ENCODE measurements at places on chromosomes 6 and 20.
A peak's percentile ranks its signal among the peaks of the same experiment; 100 is the strongest.

DNA sequence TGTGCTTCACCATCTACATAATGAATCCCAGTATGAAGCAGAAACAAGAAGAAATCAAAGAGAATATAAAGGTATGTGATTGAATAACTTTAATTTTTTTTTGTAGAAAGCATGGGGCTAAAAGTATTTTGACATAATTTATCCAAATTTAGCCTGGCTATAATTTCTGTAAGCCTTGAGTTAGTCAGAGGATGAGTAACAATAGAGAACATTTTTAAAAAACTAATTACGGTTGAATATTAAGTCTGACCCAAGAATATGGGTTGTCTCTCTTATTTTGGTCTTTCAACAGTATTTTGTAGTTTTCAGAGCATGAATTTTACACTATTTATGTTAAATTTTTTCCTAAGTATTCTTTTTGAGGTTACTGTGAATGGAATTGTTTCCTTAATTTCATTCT is 2.5 kb downstream of the GMNN start:
- no peak for DNase-seq

DNA sequence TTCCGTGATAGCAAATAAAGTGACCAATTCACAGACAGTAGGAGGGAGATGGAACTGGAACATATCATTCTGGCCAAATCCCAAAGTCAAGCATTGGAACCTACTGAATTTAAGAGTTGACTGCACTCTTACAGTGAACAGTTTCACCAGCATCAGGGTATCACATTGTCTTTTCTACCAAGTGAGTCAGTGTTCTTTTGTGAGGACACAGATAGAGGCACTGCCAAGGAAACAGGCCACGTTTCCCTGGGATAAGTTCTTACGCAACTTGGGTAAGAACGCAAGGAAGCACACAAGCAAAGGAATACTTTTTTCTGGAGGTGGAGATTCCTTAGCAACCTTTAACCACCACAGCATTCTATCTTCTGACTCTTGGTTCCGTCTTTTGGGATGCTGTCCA is 28.6 kb upstream of the ENPP5 start:
- DNase-seq = no peak

DNA sequence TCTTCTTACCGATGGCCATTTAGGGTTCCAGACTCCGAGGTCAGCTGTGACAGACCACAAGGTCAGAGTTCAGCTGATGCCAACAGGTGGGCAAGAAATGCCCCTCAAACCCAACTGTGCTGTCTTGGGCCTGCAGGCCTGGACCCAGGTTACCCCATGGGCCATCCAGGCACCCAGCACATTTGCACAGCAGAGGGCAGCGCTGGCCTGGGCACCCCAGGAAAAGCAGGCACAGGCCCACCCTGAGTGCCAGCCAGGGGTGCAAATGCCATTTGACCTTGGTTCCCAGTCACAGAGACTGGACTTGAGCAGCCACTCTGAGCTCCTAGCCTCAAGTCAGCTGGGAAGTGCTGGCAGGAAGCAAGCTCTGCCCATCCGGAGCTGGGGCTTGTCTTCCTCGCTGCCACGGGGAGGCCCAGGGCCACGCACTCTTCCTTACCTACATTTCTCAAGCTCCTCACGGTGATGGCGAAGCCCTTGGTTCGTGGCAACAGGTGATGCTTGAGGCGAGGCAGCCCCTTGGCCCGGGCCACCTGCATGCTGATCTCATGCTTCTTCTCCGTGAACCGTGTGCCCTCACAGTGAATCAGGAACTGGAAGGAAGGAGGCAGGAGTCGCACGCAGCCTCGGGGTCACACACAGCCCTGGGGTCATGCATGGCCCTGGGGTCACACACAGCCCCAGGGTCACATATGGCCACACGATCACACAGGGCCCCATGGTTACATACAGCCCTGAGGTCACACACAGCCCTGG is 120.8 kb downstream of the AGPAT4 start:
- no peak for DNase-seq

DNA sequence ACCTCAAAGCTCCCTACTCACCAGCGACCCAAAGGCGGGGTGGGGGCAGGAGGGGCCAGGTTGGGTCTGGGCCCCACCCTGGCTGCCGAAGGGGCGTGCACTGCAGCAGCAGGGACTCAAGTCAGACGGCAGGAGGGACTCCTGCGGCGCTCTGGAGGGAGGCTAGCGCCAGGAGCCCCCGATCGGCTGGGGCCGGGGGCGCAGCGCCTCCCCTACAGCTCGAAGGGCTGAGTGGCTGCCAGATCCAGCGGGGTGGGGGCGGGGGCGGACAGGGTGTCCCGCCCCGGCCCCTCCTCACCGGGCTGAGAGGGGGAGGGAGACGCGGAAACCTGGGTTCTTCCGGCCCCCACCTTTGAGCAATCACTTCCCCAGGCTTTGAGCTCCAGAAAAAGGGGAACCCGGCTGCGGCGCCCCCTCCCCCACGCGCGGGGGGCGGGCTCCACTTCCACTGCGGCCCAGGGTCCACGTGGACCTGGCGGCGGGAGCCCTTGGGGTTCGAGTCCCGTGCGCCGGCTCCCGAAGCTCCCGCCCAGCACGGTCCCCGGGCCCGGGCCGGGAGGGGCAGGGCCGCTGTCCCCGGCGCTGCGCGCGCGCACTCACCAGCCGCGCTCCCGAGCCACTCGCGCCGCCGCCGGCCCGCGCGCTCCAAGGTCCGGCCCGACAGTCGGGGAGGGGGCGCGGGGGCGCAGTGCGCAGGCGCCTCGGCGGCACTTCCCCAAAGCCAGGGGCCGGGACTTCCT is at the start of gene RGS19:
Gene RGS19, minus strand, starts transcription at position 246 of the 740 bp plus-strand sequence. CDS start 2,632 bp downstream, outside the sequence.
- peak; percentile 90 for DNase-seq

DNA sequence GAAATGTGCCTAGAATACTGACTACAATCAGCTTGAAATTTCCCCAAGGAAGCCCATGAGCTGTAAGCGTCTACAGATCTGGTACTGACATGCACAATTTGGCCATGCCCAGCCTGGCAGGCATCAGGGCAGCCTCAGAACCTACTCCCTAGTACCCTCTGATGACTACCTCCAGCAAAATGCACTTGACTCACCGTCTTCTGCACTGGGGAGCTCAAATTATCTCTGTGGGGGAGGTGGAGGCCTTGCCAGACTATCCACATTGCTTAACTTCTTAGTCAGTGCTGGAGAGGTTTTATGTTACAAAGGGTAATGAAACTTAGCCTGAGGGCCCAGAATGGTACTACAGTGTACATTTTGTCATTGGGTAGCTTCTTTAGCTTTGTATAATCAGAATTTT is 126.0 kb upstream of the ADGRF1 start:
- DNase-seq = no peak

- no peak for DNase-seq
These were observed 180.2 kb upstream of the HDAC2 start for GRCh38 chr6:114151064-114151690.

GRCh38 chr6:131663578-131664165 is 26.6 kb downstream of the ENPP3 start:
- no peak for DNase-seq

DNA sequence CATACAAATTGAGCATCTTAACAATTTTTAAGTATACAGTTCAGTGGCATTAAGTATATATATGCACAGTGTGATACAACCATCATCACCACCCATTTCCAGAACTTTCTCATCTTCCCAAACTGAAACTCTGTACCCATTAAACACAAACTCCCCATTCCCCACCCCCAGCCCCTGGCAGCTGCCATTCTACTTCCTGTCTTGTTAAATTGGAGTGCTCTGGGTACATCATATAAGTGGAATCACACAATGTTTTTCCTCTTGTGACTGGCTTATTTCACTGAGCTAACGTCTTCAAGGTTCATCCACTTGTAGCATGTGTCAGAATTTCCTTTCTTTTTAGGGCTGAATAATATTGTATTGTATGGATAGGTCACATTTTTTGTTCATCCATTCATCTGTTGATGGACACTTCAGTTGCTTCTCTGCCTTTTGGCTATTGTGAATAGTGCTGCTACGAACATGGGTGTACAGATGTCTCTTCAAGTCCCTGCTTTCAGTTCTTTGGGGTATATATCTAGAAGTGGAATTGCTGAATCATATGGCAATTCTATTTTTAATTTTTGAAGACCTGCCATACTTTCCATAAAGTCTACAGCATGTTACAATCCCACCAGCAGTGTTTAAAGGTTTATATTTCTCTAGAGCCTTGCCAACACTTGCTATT is 19.6 kb upstream of the RREB1 start:
- no peak for DNase-seq

- no peak for DNase-seq
These were observed 148.5 kb downstream of the HDGFL1 start for GRCh38 chr6:22717915-22718314.

DNA sequence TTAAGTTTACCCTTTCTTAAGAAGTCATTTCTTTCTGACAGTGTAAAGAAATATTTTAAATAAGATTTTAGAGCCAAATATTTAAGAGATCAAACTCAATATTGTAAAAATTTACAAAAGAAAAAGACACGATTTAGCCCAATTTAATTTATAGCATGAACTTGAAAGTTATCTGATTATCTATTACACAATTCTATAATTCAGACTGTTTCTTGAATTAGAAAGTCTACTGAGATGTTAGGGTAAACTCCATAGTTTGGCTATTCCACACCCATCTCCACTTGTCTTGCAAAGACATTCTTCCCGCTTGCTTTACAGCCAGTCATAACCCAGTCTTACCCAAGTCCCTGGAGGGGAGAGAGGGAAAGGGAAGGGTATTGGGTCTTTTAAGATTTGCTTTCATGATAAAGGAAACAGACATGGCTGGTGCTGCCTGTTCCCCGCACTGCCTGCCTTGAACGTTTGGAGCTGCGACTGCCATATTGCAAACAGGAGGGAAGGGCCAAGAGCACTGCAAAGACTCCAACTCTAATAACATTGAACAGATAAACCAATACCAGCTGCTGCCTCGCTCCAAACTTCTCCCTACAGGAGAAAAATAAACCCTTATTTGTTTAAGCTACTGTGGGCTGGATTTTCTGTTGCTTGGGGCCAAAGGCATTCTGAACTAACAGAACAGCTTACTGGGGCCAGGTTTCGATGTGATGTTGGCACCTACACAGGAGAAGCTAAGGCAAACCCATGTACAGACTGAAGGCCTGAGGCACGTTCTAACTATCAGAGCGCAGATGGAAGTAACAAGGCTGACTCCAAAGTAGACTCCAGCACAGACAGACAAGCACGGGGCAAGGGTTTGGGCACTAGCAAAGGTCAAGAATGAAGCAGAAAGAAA is 552.3 kb upstream of the JARID2 start:
- DNase-seq = no peak

DNA sequence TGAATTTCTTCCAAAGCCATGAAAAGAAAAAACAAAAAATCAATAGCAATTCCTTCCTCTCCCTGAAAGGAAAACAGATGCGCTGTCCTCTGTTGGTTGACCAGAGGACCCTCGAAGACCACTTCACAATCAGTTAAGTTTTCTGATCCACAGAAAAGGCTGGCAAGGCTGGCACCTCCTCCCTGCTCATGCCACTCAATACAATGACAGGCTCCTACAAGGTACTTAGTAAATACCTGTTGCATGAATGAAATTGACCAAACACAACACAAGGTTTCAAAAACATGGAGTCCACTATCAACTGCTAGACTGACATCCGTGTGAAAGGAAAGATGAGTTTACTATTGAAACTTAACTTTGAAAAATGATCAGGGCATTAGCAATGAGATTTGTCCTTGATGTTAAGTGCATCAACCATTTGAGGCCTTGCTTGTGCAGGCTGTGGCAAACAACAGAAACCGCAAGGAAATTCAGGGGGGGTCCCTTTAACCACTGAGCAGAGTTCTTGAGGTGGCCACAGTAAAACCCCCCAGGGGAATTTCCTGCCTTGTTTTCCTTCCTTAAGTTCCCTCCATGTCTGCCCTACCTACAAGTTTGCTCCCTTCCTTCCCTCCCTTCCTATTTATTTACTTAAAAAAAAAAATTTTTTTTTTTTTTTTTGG is 27.9 kb upstream of the RTF2 start:
- DNase-seq = peak; percentile 81

- DNase-seq = no peak
These were observed 1.1 kb downstream of the EPB41L1 start for GRCh38 chr20:36155629-36155971.

- peak; percentile 50 for DNase-seq
These were observed 3.8 kb downstream of the SLC35B2 start for GRCh38 chr6:44253307-44254101.

DNA sequence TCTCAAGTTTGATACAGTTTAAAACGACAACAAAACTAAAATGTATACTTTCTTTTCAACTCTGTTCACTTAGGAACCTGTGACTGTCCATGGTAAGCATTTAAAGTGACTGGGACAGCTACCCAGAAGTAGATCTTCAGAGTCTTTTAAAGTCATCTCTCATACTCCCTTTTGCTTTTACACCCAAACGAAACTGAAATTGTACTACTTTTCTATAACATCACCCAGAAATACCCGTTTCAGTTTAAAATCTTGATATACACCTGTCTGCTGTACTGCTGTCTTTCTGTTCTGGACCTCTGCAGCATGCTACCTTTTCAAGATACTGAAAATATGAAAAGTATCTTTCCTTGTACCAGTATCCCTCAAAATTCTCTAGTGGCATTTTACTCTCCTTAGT is 170.4 kb upstream of the THEMIS start:
- DNase-seq = peak; percentile 8

DNA sequence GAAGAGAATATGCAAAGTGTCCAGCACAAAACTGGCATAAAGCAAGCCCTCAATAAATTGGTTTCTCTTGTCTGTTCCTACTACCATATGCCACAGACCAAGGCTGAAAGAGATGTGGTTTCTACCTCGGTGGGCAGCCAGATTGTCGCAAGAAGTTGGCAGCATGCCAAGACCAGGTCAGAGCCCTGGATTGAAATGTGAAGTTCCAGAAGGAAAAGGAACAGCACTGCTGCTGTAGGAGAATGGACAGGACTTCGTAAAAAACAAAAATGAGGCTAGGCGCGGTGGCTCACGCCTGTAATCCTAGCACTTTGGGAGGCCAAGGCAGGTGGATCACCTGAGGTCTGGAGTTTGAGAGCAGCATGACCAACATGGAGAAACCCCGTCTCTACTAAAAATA is 22.1 kb downstream of the MRPL14 start:
- DNase-seq = no peak

DNA sequence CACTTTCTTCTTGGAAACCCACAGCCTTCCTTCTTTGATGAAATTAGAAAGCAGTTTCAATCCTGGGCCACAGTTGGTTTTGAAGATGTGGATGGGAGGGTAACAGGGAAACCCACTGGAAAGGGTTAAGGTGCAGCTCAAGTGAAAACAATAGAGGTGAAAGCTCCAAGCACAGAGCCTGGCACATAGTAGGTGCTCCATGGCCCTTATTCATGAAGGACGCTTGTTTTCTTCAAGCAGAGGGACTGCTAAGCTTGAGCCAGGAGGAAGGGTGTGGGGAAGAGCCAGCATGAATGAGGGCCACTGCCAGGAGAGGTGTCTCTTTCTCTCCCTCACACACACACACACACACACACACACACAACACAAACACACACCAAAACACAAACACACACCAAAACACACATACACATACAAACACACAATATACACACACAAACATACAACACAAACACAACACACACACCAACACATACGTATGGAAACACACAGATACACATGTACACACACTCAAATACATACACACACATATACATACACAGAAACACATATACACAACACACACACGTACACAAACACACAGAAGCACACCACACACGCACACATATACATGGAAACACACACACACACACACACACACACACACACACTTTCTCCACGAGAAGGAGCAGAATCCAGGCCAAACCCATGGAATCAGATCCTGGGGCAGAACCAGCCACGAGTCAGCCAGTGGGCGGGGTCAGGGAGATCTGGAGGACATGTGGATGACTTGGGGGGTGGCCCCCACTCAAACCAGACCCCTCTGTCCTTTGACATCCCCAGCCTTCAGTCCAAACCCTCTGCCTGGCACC is 23.7 kb upstream of the RBPJL start:
- no peak for DNase-seq

Data from GM12865 (cell line).